ENCODE measurements at places on chromosomes 16 and 17.

GRCh38 chr17:41535764-41536481 lies 7.8 kb upstream of the KRT19 start:
- DNase-seq, result no peak

DNA sequence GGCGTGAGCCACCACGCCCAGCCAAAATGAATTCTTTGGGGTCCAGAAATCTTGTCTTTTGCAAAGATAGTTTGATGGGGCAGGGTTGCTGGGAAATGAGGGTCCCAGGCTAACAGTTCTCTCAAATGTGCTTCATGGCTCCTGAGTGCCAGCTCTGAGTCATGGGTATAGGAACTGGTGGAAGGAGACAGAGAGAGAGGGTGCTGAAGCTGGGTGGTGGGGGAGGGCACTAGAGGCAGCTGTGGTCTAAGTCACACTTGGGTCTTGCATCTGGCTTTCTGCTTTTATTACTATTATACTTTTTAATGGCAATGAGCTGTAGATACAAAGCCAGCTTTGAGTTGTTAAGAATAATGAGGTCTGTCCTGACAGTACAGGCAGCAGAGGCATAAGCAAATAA lies 54.6 kb downstream of the PRKCA start:
- DNase-seq, result no peak

DNA sequence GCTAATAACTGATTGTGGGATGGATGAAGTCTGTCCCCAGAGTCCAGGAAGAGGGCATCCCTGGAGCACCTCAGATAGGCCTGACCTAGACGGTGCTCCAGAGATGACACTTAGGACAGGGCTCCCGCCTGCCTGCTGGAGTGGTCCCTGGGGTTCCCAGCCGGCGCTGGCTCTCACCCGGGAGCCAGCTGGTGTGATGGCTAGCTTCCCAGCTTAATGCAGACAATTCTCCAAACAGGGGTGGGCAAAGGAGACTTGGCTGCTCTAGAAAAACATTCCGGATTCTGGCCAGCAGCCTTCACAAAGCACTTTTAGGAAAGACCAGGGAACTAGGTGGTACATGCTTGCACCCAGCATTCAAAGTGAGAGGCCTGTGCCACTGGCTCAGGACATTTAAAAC lies 18.6 kb downstream of the ACE start:
- no peak for DNase-seq

GRCh38 chr17:44287651-44288050 lies 19.7 kb upstream of the SLC4A1 start:
- no peak for DNase-seq

DNA sequence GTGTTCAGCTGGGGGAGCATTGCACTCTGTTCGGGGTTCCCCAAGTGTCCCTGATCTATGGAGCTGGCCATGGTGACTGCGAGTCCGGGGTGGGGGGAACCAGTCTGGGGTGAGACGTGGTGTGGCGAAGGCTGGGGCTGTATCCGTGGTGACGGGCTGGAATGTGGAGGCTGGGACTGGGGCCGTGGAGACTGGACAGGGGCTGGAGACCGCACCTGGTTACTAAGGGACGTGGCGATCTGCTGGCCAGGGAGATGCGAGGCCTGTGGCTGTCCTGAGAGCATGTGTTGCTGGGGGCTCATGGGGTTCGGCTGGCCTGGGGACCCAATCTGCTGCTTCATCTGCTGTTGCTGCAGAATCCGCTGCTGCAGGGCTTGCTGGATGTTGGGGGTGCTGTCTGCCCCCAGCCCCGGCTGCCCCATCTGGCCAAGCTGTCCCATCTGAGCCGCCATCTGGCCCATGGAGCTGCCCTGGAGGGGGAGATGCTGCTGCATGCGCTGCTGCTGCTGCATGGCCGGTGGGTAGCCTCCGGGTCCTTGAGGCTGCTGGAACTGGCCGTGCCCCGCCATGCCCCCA lies 10.6 kb upstream of the TRAP1 start:
- no peak for DNase-seq

GRCh38 chr17:56594320-56595107 lies 1.0 kb downstream of the NOG start:
- no peak for DNase-seq

DNA sequence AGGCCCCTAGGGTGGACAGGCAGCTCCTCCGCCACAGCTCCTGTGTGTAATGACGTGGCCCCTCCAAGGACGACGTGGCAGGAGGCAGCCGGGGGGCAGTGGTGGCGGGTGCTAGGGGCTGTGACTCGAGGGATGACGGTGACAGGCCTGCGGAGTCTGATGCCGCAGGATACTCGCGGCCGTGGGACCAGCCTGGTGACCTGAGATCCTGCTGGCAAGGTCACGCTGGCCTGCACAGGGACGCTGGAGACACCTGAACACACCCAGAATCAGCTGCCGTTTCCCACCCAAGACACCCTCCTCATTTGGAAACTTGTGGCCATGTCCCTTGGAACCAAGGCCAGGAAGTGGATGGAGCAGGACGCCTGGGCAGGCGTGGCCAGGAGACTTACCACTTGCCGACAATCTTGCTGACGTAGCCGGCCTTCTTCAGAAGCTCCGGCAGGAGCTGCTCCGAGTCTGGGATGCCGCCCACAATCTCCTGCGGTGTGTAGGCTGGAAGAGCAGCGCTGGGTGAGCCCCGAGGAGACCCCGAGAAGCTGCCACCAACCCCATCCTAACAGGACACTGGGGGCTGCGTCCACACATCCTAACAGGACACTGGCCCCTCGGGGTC lies 16.0 kb downstream of the GALNS start:
- DNase-seq, result no peak

DNA sequence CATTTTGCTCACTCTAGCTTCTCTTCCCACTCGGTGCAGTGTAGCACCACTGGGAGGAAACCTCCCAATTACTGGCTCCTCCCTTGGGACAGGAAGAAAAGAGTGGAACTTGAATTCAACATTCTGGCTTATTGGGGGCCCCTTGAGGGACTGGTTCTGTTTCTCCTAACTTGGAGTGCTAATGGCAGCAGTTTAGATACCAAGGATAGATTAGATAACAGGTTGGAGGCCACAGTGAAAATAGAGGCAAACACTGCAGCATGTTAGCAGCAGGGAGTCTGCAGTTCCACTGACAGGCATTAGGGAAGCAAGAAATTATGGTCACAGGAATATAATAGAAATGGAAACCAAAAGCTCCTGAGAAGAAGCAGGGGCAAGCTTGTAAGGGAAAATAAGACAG lies 322.0 kb downstream of the ABCC12 start:
- DNase-seq, result no peak

GRCh38 chr16:81499576-81500380 lies 55.2 kb downstream of the CMIP start:
- no peak for DNase-seq

DNA sequence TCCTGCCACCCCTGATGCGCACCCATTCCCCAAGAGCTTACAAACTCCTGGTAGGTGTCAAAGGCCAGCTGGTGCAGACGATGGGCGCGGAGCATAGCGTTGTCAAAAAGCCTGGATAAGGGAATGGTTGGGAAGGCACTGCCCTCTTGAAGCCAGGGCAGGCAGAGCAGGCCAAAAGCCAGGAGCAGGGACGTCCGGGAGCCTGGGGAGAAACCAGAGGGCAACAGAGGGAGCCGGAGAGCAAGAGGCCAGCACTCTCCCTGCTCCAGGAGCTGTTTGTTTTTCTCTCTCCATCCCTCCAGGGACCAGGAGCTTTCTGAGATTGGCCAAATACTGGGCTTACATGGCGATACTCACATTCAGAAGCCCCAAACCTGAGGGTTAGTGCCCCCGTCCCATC lies 334 bp downstream of the GH1 start:
- DNase-seq, result no peak

- no peak for DNase-seq
Observed at GRCh38 chr17:81036197-81036941, 1.4 kb downstream of the BAIAP2 start.

GRCh38 chr17:31533546-31534155 lies 142.2 kb downstream of the RAB11FIP4 start:
- DNase-seq, result no peak

DNA sequence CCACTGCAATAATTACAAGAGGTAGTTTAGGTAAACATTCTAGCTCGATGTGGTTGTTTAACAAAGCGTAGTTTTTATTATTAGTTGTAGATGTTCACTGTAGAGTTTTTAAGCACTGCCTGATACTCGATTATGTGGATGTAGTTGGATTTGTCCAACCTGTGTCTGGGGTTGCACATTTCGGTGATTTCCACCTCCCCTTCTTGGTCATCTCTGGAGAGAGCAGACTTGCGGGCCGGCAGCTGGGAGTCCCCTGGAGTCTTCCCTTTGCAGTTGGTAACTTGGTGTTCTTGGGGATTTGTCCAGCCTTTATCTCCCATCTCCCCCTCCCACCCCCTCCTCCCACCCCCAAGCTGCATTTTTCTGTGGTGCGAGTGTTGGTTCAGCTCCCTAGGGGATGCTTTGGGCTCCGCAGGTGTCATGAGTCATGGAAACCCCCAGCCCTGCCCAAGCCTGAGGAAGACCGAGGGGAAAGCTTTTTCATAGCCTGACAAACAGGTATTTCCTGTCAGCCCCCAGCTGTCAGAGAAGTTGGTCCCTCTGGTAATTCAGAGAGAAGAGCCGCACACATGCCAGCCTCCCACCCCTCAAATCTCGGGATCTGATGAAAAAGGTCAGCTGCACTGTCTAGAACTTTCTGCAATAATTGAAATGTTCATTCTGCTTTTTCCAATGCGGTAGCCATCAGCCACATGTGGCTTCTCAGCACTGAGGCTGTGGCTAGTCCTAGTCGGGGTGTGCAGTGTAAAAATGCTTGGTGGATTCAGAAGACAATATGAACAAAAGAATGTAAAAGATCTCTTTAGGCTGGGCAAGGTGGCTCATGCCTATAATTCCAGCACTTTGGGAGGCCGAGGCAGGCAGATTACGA lies 50.3 kb downstream of the KSR1 start:
- DNase-seq, result no peak

DNA sequence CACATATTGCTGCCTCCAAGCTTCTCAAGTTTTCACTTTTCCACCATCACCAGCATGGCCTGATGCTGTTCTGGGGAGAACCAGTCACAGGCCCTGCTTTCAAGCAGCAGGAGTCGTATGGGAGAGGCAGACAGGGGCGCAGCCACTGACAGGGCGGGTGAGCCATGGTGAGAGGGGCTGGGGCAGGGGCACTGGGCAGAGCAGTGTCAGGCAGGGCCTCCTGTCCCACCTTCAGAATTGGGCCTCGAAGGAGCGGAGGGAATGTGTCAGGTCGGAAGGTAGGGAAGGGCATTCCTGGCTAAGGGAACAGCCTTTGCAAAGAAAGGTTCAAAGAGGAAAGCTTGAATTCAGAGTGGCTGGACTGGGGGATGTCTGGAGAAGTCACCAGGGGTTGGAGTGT lies 4.9 kb upstream of the MAP2K3 start:
- no peak for DNase-seq

- no peak for DNase-seq
Observed at GRCh38 chr16:84464116-84464515, 40.3 kb downstream of the MEAK7 start.

DNA sequence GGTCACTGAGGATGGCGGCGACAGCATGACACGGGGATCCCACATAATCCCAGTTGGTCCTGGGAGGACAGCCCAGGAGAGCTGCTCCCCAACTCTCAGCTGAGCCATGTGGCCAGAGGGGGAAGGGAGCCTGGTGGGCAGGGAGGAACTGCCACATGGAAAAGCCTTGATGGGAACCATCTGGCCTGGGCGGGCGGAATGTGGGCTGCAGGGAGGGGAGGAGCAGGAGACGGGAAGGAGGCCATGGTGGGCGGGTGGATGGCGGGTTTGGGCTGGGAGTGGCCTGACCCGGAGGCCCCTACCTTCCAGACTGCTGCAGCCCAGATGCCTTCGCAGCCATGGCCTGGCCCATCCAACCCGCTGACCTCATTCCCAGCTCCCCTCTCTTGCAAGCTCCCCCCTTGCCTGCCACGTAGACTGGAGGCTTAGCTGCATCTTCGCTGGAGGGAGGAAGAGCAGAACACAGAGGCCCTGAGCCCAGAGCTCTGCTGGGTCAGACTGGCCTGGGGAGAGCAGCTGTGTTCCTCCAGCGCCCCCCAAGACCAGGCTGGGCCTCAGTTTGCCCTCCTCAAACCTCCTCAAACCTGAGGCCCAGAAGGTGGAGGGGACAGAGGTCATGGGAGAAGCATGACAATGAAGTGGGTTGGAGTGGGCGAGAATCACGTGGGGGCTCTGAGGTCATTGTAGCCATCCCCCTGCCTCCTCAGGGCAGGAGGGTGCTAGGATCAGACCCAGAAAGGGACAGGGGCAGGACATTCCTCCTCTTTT lies 8.2 kb upstream of the COL1A1 start:
- DNase-seq, result no peak

DNA sequence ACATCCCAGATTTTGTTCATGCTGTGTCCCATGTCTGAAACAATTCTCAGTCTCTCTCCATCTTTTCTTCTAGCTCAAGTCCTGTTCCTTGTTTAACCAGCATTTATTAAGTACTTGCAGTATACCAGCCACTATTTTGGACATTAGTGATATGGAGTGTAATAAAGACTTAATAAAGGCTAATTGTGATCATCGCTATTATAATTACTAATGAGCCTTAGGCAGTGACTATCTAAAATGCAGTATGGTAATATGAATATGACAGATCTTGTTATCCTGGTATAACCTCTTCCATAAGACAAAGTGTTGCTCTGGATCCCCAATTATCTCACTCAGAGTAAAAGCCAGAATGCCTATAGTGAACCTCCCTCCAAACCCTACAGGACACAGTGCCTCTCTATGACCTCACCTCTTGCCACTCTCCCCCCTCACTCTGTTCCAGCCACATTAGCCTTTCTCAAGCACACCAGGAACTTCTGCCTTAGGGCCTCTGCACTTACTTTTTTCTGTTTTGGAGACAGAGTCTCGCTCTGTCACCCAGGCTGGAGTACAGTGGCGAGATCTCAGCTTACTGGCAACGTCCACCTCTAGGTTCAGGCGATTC lies 1.8 kb upstream of the FLOT2 start:
- no peak for DNase-seq

- no peak for DNase-seq
Observed at GRCh38 chr17:1475321-1475854, 17.1 kb downstream of the MYO1C start.

- no peak for DNase-seq
Observed at GRCh38 chr16:87326151-87326571, 9.0 kb upstream of the C16orf95 start.

DNA sequence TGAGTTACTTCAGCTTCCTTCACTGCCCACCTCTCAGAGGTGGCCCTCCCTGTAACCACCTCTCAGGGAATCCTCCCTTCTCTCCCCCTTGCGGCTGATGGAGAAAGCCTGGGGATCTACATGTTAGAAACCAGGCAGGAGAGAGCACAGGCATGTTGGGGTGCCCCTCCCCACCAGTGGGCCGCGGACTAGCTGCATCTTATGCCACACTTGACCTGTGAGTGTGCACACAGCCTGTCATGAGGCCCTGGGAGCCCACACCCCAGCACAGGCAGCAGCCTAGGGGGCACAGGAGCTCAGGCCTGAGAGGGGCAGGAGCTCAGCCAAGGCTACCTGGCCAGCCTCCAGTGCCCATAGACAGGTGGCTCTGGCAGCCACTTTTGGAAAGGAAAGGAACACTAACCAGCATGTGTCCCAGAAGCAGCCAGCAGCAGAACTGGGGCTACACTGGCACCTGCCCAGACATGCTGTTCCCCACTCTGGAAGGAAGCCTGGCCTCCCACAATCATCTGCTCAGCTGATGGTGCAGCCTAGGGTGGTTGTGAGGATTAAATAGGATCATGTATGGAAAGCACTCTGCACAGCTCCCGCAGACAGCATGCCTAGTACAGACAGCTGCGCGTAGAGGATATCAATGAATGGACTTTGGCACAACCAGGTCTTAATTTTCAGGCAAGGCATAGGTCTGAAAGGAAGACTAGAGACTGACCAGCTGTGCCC lies 60.5 kb downstream of the TMEM132E start:
- no peak for DNase-seq

All from cortex of kidney (tissue), 1 donor.